ENCODE measurements at places on chromosomes 3 and 15.

- no peak for DNase-seq
Measured at GRCh38 chr15:50880651-50881114, 27.8 kb upstream of the AP4E1 start.

DNA sequence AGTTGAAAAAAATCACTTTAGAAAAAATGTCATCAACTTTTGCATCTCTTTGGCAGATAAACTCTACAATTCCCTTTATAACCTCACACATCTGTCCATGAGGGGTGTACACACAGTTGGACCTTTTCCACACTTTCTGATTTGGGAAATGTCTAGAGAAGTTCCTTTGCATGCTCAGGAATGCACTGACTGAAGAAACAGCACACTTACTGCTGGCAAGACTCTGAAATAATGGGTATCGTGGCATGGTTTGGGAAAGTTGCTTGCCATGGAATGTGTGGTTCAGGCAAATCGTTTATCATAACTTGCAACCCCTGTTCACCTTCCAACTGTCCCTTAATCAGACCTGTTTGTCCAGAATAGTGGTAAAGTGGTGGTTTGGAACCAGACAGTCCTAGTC is 135.3 kb upstream of the TGFBR2 start:
- DNase-seq: no peak

DNA sequence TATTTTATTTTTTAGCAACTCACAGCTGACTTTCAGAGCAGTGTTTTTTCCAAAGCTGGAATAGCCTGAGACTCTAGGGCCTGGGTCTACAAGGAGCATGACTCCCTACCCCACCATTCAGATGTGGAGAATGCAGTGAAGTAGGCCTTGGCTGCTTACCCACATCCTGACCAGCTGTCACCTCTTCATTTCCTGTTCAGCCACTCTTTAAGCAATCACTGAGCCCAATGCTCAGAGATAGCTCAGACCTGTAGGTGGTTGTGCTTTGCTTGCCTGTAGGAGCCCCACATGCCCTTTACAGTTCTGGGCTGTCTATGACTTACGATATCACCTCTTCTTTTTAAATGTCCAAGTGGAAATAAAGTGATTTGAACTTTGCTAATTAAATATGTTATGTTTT is 148.1 kb downstream of the NEK11 start:
- no peak for DNase-seq

DNA sequence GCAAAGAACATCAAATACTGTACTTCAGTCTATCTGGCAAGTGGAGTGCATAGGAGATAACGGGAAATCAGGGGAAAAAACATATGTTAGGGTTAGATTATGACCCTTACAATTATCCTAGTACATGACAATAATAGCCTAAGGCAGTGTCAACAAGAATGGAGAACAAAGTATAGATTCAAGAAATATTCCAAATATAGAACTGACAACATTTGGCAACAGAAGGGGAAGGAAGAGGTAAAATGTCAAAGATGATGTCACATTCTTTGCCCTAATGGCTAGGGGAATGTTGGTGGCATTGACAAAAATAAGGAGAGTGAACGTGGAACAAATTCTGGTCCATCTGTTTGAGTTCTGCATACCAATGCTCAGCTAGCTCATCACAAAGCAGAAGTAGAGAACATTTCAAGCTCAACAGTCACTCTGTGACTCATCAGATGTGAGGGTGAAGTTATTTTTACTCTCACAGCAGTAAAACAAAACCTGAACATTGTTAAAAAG is 15.5 kb upstream of the ATP8B4 start:
- DNase-seq: no peak

GRCh38 chr3:48459773-48460516 is 13.4 kb downstream of the ATRIP start:
- no peak for DNase-seq

- no peak for DNase-seq
Measured at GRCh38 chr3:31903686-31904431, 77.2 kb downstream of the OSBPL10 start.

DNA sequence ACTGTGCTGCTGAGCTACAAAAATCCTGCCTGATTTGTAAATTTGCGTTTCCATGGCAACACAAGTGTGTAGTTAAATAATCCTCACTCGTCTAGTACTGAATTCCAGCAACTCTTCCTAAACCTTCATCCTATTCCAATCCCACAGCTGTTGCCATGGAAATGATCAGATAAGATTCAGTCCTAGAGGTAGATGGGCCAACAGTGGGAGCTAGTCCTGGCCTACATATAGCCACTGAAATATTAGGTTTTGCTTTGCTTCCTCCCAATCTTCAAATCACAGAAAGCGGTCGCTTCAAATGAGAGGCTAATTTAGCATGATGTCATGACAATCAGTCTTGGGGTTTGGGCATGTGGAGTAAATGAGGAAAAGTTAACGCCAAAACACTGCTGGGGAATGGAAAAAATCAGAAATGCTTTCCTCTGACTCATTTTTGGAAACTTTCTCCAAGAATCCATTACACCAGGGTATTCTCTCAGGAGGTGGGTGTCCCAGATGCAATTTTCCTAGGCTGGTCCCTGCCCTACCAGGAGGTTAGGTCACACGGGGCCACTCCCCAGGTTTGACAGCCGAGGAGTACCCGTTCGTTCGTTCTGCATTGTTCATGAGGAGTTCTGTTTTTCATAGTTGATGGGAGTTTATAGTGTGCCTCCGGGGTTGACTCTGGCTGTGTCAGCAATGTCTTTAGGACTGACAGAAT is 159.2 kb upstream of the SLCO3A1 start:
- no peak for DNase-seq

- DNase-seq: no peak
Measured at GRCh38 chr3:172713316-172713715, 2.4 kb upstream of the NCEH1 start.

DNA sequence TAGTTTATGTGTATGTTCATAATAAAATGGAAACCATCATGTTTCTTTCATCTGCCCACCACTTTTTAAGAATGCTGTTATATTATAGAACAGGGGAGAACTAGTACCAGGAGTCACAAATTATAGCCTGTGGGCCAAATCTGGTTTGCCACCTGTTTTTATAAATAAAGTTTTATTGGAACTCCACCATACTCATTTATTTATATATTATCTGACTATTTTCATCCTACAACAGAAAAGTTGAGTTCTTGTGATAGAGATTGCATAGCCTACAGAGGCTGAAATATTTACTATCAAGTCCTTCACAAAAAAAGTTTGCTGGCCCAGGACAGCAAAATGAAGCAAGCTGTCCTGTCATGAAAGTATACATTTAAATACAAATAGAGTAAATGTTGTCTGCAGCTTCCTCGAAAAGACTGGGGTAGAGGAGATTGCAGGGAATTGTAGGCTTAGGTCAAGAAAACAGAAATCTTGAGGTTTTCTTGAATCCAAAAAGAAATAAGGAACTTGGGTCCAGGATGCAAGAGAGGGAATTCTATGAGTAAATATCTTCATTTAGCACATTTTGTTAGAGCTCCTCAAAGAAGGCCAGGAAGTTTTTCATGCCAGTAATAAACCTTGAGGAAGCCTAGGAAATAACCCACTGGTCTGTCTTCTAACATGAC is 41.1 kb downstream of the FILIP1L start:
- no peak for DNase-seq

DNA sequence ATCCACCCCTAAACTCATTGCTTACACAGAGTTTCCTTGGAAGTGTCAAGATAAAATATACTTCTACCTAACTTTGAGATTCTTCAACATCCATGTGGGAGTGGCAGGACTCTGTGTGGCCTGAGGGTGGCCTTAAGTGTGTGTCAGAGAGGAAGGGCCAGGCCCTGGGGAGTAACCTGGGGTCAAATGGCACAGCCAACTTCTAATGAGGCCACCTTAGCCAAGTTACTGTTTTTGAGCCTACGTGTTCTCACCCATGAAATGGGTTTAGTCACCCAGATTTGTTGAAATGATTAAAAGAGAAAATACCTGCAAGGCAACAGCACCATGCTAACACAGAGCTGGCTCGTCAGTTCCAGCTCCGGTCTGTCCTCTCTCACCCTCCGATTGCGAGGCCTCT is 28.5 kb upstream of the UBE2Q2 start:
- no peak for DNase-seq

DNA sequence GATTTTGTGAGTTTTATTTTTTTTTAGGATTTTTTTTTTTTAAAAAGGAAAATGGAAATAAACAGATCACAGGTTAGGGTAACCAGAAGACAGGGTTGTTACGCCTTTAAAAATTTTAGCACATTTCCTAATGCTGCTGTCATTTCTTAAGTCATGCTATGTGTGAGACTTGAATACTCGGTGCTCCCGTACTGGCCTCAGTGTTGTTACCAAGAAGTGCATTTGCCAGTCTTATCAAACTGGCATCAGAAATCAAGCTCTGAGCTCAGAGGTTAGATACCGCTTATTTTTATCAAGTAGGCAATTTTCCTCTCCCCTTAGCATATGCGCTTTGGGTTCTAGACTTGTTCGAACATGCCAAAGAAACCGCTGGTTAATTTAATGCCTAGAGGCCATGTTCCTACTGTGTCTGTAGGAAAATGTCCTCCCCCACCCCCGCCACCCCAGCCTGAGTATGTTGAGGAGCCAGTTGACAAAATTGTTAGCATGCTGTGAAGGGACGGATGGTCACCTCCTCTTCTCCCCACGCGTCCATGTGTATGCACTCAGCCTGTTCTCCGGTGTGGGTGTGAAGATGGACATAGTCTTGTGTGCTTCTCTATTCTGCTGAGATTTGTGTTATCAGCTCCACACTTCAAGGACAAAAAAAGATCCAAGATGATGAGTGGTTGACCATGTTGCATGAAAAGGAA is 88.9 kb downstream of the ITPR1 start:
- no peak for DNase-seq

GRCh38 chr3:29695643-29696198 is 414.9 kb downstream of the RBMS3 start:
- no peak for DNase-seq

DNA sequence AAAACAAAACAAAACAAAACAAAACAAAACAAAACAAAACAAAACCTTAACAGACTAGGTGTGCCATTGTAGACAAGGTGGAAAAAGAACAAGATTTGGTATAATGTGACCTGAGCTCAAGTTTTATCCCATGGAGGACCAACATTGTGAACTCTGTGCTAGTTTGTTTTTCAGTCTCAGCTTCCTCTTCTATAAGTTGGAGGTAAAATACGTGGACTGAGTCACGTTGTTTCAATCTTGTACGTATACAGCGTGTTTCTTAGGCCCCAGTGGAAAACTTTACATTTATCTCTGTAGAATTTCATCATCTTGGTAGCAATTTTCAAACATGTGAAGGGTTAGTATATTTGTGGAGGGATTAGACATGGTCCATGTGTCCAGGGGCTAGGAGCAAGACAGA is 261.6 kb downstream of the CD47 start:
- DNase-seq: no peak

GRCh38 chr3:64945171-64945729 is 257.4 kb upstream of the ADAMTS9 start:
- DNase-seq: no peak

DNA sequence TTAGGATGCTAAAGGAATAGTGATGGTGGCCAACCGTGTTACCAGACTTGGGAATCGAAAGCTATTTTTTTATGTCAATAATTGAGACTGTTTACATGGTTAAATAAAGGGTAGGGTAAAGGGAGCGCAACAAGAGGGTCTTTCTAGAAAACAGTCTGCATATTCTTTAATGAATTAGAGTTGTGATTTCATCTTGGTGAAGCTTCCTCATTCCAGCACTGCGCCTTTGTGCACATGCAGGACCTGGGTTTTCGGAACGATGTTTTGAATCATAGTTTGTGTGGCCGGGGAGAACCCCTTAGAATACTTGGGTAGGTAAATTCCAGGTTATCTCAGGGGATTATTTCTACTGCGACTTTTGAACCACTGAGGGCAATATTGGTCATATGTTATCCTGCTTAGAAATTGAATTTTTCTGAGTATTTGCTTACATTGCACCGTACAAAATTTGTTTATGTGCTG is 1.3 kb downstream of the PIK3CA start:
- DNase-seq: no peak

GRCh38 chr3:122858373-122858772 is 63.5 kb downstream of the SLC49A4 start:
- DNase-seq: no peak

DNA sequence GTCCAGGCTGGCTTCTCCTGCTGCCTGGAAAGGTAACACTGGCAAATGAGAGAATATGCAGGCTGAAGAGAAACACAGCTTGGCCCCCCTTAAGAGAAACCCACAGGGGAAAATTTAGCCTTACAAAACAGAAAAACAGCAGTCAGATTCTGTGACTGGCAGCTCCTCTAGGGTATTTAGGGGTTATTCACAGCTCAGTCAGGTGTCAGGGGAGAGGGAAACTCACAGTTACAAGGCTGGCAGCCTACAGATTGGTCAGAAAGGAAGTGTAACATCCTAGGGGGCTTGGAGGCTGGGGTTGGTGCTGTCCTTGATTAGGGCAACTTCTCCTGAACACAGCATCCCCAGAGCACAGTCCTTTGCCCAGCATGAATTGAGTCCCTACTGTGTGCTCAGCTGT is 81.4 kb downstream of the SEMA5B start:
- DNase-seq: no peak

DNA sequence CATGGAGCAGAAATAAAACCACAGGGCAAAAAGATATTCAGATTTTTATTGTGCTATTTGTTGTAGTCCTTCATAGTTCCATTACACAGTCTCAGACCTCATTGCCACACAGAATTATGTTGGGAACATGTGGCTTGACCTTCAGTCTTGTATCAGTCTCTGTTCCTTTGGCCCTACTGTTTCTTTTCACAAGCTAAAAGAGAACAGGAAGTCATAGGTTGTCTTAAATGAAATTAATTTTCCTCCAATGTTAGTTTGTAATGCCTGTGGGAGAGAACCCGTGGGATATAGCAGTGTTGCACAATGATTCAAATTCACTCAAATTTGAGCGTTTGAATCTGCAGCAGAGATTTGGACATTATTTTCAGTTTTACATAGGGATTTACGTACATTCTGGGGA is 359.9 kb downstream of the LRTM1 start:
- no peak for DNase-seq

DNA sequence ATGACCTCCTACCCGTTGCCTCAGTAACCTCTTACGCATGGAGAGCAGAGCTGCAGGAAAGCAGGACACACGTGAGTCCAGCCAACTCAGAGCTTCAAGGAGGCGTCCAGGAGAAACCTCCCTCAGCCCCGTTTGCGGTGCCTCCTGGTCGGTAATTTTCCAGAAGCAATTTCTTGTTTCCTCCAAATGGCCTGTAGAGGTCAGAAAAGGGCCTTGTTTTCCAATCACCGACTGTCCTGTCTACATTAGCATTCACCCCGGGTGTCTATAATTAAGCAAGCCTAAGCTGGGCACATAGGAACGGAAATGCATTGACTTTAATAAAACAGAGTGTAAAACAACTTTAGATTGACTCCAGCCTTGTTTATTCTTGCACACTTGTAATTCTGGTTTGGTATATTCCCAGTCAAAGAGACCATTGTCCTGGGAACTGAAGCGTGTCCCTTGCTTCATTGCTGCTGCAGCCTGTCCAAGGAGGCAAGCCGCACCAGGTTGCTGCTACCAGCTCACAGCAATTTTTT is 836.2 kb downstream of the AGBL1 start:
- no peak for DNase-seq

All from activated T-helper 1 cell treated with anti-CD3 and anti-CD28 coated beads, Interleukin-2, amount 50 U/mL, for 16 hours (primary cell).